Lung (tissue), 17 donors: ENCODE measurements at places on chromosomes 11 and 22. TPM values are rescaled to one million over a fixed set of nuclear protein-coding genes. Genes with fewer than 3 reads are reported as not detected.
A peak's percentile ranks its signal among the peaks of the same experiment; 100 is the strongest.

- no peak for DNase-seq
These were observed 5.9 kb downstream of the SPI1 start for GRCh38 chr11:47372422-47372821.

GRCh38 chr11:15815246-15816195 is 540.8 kb downstream of the SOX6 start:
- no peak for DNase-seq

DNA sequence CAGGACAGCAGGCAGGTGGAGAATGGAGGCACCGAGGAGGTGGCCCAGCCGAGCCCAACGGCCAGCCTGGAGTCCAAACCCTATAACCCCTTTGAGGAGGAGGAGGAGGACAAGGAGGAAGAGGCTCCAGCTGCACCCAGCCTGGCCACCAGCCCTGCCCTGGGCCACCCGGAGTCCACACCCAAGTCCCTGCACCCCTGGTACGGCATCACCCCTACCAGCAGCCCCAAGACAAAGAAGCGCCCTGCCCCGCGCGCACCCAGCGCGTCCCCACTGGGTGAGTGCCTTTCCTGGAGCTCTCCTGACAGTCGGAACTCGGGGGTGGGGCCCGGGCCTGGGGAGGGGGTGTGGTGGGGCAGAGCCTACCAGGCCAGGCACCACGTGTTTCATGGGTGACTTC is 19.7 kb downstream of the MICALL1 start:
- no peak for DNase-seq

GRCh38 chr11:61532134-61533038 is 23.8 kb downstream of the LRRC10B start:
- DNase-seq, result no peak

DNA sequence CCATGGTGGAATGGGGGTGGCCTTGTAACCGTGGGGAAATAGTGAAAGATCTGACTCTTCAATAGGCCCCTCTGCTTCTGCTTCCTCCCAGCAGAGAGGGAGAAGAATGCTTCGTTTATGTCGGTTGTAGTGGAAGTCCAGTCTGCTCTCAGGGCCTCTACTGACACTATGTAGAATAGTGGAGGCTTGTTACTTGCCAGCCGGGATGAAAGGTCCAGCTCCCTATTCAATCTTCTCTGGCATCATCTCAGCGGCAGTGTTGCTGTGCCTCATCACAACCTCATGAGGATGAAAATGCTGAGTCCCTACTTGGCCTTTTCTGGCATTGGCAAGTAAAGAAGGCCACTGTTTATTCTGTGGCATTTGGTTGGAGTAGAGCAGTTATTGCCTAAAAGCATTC is 820.9 kb upstream of the TENM4 start:
- no peak for DNase-seq

GRCh38 chr22:43867839-43868635 is 5.7 kb upstream of the SULT4A1 start:
- DNase-seq, result peak; percentile 91

DNA sequence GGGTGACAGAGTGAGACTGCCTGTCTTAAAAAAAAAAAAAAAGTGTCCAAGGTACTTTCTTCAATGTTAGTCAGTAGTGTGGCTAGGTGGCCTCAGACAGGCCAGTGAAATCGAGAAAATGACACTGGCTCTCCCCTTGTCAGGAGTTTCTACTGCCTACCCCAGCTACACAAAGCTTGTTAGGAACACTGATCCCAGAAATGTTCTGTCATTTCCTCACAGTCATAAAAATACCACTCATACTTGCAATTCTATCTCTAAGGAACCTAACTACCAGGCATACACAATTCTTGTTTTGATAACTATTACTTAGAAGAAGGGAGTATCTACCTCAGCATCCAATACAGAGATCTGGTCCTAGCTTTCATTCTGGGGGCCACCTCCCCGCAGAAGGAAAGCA is 31.3 kb downstream of the ATP6V1E1 start:
- DNase-seq, result no peak

DNA sequence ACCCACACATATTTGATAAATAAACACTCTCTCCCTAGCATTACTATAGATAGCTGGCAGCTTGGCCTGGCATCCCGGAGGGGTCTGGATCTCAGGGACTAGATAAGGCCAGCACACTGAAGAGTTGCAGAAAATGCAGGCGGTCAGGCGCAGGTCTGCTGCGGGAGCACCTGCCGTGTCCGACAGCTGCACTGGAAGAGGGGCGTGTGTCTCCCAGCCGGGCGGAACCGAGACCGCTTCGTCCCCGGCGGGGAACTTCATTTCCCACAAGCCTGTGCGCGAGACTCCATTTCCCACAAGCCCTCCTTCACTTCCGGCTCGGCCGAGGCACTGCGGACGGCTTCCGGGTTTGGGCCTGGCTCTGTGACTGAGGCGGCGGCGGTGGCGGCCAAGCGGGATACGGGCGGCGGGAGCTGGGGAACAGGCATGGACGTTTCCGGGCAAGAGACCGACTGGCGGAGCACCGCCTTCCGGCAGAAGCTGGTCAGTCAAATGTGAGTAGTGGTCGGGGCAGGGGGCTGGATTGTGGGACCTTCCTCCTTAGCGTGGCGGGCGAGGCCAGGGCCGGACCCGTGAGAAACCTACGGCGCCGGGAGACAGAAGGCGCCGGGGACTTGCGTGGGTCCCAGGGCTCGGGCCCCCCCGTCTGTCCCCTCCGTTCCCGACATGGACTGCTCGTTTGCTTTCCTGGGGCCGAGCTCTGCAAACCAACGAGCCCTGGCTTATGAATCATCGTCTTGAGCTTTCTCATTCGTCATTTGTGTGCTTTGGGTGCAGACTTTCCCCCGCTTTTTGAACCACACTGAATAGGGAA is at the start of gene MED15:
TSS of gene MED15 (plus strand) at position 358 of the 814 bp plus-strand sequence. CDS start at position 427, 69 bp downstream.
- DNase-seq, result peak; percentile 91

GRCh38 chr22:20389288-20389687 is 4.7 kb upstream of the ZNF74 start:
- DNase-seq, result no peak

GRCh38 chr22:29309332-29310064 is 3.0 kb downstream of the GAS2L1 start:
- no peak for DNase-seq

Gene CEND1
- 0.18 TPM for total RNA-seq

Gene APOBEC3C
- 11.1 TPM for total RNA-seq

Gene KCNJ11
- total RNA-seq, result 2.3 TPM

Gene IL18
- total RNA-seq, result 24.5 TPM
